ENCODE measurements at places on chromosomes 3 and 15.
A peak's percentile ranks its signal among the peaks of the same experiment; 100 is the strongest.

GRCh38 chr15:29681166-29681845 is 141.0 kb downstream of the TJP1 start:
- no peak for DNase-seq

DNA sequence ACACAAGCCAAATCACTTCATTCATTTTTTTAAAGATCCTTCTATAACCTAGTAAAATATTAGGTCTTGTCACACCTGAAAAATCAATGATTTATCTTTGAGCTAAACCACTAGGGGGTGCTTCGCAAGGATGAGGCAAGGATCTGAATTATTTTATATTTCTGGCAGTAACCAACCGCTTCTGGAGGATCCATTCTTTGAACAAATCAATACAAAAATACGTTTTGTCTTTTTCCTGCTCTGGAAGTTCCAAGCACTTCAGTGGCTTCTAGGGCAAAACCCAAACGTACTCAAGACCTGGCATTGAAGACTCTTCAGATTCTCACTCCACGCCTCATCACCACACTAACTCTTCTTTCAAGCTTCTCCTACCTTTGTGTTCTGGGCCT is 486 bp downstream of the LSG1 start:
- DNase-seq = peak; percentile 46

GRCh38 chr15:52509500-52510245 is 19.0 kb downstream of the MYO5A start:
- DNase-seq = no peak

GRCh38 chr3:52401021-52401420 is 43.9 kb downstream of the SEMA3G start:
- DNase-seq = no peak

DNA sequence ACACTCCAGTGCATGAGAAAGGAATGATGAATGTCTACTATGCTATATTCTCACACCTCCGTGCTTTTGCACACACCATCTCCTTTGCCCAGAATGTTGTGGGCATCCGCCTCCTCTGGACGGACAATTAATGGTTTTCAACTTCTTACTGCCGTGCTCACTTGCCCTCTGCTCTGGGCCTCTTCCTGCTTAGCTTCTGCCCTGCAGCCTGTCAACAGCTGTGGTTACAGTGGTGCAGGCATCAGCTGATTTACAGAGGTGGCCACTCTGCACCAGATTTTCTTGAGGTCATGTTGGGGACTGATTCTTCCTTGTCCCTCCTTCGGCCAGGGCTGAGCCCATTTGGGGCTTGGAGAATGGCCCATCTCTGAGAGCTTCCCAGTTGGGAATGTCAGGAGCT is 56.5 kb upstream of the TMEM115 start:
- DNase-seq = no peak

- DNase-seq = no peak
Measured at GRCh38 chr15:85967553-85967952, 112.1 kb upstream of the AGBL1 start.

DNA sequence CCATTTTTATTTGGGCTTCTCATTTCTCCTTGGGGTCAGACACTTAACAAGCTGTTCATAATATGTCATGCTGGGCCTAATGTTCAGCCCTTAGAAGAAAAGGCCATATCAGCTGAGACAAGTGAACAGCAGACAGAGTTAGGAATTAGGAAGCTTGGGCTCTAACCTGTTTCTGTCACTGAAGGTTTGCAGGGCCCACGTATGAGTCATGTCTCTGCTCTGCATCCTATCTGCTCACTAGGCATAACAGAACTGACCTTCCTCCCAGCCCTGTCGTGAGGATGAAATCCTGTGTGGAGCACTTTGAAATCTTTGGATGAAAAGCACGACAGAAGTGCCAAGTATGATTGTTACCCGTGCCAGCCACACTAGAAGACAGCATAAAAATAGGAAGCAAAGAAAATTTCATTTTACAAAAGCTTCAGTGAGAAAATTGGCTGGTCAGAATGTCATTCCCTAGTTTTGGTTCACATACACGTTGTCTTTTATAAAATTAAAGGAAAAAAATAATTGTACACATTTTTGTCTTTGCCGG is 26.5 kb upstream of the CD47 start:
- DNase-seq = no peak

DNA sequence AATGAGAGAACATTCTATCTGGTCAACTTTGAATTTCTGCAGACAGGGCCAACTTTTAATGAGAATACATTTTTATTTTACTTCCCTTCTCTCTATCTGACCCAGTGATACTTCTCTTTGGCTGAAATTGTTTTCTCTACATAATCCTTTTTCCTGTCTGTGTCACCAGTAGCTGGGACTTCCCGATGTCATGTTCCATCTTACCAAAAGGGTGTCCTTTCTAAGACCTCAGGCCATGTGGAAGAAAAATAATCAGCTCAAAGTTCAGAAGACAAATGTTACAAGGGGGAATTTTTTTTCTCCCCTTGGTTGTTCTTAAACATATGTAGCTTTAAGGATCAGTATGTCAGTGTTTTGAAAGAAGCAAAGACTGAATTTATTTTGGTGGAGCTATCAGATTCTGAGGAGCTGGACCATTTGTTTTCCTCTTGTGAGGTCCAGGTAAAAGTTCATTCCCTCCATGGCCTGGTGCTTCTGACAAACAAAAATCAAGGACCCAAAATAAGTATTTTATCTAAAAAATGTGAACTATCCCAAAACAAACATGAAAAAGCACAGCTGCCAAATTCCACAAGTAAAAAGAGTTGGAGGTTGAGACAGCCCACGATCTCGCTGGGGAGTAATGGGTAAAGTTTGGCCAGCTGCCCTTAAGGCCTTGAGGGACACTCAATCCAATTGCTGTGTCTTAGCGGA is 859.4 kb upstream of the NR2F2 start:
- no peak for DNase-seq

DNA sequence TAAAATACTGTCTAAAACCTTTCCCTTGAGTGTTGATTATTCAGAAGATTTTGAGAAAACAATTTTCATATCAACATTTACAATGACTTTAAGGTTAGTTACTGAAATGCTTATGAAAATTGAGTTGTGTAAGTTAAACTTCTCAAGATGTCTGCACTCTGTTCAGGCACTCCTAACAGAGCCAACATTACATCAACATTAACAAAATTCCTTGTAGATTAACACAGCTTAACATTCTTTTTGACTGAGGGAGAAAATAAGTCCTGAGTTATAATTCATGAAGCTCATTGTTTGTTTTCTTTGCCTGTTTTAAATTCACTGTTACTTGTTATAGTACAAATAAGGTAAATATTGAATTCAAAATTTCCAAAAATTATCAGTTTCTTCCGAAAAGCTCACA is 9.0 kb downstream of the ACKR4 start:
- DNase-seq = no peak

DNA sequence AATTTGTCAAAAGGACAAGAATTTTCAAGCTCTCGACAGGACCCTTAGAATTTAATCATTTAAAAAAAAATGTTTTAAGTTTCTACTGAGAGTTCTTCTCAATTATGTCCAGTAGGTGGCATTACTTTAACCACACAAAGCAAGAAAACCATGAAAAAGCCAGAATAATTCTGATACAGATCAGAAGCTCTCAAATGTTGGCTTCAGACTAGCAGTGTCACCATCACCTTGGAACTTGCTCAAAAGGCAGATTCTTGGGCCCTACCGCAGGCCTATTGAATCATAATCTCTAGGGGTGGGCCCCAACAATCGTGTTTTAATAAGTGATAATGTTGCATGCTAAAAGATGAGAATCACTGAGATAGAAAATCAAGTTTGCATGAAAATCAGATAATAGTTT is 99.5 kb upstream of the KCNMB2 start:
- no peak for DNase-seq

- DNase-seq = no peak
Measured at GRCh38 chr15:68794863-68795262, 25.8 kb downstream of the ANP32A start.

DNA sequence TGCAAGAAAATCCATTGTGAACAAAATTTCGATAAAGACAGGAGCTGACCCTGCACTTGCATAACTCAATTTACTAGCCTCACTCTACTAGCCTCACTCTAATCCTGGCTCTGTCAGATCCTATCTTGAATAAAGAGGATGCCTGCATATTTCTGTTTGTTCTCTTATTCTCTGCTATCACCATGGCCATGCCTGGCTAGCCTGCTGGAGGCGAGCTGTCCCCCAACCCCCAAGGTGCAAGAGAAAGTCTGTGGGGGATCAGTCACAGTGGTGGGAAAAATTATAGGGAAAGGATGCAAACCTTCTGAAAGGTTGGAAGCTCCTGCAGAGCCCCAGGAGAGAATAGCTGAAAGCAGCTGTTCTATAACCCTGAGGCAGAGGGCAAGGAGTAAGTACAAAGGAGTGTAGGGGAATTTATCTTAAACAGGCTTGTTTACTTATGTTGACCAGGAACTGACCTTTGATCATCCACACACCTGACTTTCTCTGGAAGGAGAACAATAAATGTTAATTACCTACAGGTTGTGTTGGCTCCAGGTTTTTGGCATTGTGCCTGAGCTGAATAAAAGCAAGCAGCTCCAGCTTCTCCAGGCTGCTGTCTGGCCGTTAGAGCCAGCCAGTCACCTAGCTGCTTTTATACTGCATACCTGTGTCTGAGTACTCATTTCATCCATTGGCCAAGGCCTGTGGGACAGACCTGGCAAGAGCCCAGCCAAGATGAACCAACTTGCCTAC is 137.7 kb upstream of the RASGRP1 start:
- no peak for DNase-seq

GRCh38 chr15:70159713-70160009 is 61.9 kb upstream of the TLE3 start:
- DNase-seq = no peak

DNA sequence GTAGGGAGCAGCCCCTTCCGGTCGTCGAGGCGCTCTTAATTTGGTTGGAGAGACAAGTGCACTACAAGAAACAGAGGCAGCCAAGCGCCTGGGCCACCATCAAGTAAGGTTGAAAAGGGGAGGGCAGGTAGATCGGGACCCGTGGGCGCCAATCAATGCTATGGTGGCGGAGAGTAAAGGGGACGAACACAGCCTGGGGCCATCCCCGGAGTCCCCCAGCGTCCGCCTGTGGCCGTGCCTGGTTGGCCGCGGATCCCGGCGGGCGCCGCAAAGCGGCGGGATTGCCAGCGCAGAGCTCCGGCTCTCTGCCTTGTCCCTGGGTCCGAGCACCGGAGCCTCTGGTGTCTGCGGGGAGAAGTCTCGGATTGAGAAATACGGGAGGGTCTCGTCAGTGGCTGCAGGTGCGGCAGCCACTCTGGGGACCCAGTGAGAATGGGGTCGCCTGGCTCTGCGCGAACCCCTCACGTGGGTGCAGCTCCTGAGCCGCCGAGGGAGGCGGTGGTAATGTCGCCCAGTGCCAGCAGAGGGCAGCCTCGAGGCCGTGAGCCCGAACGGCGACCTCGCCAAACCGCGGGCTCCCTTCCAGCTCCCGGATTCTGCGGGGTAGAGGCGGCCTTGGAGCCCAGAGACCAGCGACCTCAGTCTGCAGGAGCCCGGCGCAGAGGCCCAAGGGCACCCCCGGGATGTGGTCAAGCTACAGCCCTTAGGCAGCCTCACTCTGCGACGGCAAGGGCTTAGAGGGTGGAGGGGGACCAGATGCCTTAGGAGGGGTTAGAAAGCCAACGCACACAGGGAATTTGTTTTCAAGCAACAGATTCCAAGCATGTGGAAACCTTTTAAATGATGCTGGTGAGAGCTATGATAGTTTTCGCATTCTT is 10.8 kb downstream of the FOXL2 start:
- peak; percentile 70 for DNase-seq

DNA sequence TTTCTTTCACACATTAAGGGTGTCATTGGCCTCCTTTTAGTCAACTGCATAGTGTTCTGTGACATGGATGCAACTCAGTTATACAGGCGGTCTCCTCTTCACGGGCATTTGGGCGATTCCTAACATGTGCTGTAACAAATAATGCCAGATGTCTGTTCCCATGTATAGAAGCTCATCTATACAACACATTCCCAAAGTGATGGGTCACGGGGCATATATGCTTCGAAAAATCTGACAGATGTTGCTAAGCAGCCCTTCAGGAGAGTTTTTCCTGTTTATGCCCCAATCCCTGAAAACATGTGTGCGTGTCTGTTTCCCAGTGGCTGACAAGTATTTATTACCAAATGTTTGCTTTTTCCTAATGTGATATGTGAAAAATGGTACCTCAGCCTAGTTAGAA is 25.8 kb downstream of the LRRK1 start:
- no peak for DNase-seq

DNA sequence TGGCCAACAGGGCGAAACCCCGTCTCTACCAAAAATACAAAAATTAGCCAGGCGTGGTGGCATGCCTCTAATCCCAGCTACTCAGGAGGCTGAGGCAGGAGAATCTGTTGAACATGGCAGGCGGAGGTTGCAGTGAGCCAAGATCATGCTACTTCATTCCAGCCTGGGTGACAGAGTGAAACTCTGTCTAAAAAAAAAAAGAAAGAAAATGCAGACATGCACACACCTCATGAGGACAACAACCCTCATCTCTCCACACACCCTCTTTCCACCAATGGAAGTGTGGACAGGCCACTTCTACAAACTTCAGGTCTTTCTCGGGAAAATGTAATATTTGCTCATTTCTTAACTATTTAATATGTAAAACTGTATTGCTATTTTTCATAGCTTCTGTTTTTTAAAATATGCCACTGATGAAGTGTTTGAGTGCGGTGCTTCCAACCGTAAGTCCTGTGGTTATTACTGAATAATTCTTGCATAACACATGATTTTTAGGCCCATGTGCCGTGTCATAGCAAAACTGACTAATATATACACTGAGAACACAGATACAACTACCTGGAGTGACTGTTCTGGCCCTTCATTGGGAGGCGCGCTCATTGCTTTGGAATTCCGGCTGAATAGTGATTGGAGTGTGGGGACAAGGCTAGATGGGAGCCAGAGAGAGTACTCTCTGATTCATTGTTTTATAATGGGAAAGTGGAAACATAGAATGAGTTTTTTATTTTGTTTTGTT is 23.1 kb downstream of the LRRC31 start:
- no peak for DNase-seq

- DNase-seq = no peak
Measured at GRCh38 chr3:31744913-31745312, 212.2 kb downstream of the STT3B start.

DNA sequence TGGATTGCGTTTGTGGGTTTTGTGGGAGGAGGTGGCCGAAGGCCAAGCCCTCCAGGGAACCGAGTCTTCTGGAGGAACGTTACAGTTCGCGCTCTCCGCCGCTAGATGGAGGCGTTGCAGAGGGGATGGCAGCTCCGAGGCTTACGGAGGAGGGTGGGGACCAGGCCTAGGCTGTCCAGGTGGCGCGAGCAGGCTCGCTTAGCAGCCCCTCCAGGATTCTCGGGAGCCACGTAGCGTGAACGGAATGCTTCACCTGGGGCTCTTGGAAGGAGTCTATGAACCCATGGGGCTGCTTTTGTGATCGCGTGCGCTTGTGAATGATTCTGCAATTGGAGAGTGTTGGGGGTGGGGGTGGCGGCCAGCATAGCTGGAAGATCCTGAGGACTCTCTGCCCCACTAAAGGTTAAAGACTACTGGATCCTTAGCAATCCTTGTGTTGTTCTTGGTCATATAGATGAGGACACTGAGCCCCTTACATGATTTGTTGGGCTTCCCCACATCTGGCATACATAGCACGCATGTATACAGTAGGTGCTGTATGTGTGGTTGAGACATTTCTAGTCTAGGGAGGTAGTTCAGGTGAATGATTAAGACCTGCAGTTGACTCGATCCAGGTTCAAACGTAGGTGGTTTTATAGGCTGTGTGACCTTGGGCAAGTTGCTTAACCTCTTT is 25.7 kb downstream of the FAM3D start:
- peak; percentile 52 for DNase-seq

- no peak for DNase-seq
Measured at GRCh38 chr3:127706312-127706711, 33.6 kb downstream of the ABTB1 start.

All from memory B cell (primary cell).